ENCODE measurements at places on chromosomes 7 and 10.

DNA sequence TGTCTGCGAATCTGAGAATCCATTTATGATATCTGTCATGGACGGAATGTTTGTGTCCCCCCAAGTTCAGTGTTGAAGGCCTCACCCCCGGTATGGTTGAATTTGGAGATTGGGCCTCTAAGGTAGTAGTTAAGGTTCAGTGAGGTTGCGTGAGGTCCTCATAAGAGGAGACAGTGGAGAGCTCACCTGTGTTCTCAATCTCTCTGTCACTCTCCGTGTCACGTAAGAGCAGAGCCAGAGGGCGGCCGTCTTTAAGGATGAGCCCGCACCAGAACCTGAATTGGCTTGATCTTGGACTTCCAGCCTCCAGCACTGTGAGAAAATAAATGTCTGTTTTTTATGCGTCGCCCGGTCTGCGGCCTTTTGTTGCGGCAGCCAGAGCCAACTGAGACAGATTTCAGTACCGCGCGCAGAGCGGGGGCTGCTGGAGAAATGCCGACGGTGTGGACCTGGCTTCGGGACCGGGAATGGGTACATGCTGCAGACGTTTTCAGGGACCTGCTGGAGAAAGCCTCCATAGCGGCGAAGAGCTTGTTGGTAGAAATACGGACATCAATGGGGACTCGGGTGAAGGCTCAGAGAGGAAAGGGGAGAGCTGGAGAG lies 40.2 kb downstream of the WDR37 start:
- no peak for DNase-seq

GRCh38 chr7:1312136-1313070 lies 79.7 kb downstream of the UNCX start:
- no peak for DNase-seq

- no peak for DNase-seq
Observed at GRCh38 chr7:135147341-135147898, 452 bp upstream of the TMEM140 start.

GRCh38 chr10:116006508-116006907 lies 266.5 kb downstream of the GFRA1 start:
- no peak for DNase-seq

DNA sequence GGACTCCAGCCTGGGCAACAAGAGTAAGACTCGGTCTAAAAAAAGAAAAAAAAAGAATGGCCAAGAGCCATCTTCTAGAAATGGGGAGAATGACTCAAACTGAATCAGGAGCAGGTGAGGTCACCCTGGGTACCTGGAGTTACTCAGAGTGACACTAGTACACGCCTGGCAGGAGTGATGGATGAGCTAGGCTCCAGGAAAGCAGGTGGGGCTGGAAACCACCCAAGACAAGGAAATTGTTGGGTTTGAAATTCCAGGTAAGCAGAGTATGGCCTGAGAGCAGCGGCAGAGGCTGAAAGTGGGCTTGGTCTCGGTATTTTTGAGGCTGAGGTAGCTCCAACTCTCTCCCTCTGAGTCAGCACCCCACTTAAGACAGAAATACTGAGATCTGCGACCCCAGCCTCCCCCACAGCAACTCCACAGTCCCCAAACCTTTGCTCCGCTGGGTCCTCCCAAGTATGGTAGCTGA lies 18.5 kb downstream of the DDIT4 start:
- DNase-seq, result peak; percentile 88

DNA sequence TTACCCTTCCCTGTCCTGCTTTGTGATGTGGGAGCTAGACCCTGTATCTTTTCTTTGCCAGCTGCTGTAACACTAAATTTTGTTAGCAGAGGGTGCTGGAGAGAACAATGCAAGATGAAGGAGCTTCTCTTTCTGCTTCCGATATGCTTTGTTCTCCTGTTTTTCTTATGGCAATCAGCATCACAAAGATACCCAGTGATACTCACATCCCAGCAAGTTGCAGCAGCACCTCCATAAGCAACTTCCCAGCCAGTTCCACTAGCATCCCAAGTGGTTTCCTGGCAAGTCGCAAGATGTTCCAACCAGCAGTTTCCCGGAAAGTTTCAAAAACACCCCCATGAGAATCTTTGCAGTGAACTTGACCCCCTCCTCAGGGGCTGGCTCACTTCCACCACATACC lies 148.6 kb downstream of the IMMP2L start:
- no peak for DNase-seq

DNA sequence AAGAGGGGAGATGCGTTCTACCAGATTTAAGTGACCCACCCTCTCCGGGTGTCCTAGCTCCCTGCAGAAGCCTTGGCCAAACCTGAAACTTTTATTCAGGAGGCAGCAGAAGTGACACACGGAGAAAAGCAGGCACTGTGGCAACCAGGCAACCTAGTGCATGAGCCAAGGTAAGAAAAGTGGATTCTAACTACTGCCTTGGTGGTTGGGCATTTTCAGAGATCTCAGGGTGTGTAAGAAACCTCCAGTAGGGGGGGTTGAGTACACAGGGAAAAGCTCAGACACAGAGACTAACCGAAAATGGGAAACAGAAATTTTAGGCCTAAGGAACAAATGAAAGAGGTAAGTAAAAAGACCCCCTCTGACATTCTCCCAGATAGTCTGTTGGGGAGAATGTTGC lies 645.7 kb downstream of the ANKRD7 start:
- no peak for DNase-seq

DNA sequence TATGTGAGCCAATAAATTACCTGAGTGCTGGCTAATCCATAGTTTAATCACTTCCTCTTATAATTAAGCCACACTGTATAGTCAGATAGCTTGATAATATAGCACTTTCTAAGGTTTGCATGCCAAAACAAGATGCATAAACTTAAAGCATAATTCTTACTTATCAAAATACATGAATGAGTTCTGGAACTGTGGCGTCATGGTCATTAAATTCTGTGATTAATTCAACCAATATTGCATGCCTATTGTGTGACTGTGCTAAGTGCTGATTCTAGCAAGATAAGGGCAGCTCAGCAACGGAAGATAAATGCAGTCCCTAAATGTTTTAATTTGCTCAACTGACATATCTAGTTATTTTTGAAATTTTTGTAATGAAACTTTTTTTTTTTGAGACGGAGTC lies 29.7 kb downstream of the HOXA1 start:
- no peak for DNase-seq

- DNase-seq, result no peak
Observed at GRCh38 chr7:80510021-80510420, 1.8 kb downstream of the GNAT3 start.

- DNase-seq, result peak; percentile 58
Observed at GRCh38 chr7:106947244-106947728, 82.2 kb downstream of the PIK3CG start.

DNA sequence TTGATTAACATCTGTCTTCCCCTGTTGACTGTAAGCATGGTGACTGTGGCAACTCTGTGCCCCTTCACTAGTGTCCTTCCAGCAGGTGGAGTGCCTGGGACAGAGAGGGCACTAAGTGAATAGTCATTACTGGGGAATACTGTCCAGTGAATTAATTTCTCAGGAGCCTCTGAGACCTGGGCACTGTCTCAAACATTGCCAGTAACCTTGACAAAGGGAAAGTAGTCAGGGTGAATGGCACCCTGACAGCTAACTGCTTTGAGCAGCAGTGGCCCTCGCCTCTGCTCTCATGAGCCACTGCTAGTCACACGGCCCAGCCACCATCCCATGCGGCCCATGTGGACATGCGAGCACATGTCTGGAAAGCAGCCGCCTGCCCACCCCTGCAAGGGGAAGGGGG lies 13.1 kb upstream of the GRB10 start:
- DNase-seq, result no peak

DNA sequence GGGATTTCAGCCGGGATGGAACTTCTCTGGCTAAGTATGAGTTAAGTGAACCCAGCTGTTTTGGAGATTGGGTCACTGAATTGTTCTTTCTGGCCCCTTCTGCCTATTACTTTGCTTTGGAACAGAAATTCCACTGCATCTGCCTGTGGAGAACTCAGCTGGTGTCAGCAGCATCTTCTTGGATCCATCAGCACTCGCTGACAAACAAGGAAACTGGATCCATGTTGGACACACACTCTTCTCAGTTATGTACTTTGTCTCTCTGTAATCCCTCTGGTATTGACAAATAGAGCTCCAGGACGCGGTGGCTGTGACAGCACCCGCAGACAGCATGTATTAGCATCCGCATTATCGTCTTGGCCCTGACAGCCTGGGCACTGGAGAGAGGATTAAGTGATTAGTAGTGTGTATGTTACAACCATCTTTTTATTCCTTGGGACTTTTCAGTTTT lies 73.0 kb upstream of the BMPER start:
- DNase-seq, result no peak

- DNase-seq, result no peak
Observed at GRCh38 chr7:155027879-155028278, 25.0 kb upstream of the PAXIP1 start.
